Upper lobe of left lung (tissue), 6 donors: ENCODE measurements at places on chromosomes 2 and 18. TPM values are rescaled to one million over a fixed set of nuclear protein-coding genes. Genes with fewer than 3 reads are reported as not detected.
A peak's percentile ranks its signal among the peaks of the same experiment; 100 is the strongest.

ANKRD62 gene
- not detected for total RNA-seq

GRCh38 chr2:209808521-209808920, 36.9 kb downstream of the UNC80 start:
- peak; percentile 36 for DNase-seq
- H3K4me1 ChIP-seq = no peaks in the 10 kb centered on the region
- no peak overlapping the region for H3K4me3 ChIP-seq
- H3K27ac ChIP-seq = no peak overlapping the region
- H3K36me3 ChIP-seq = no peaks in the 10 kb centered on the region

DNA sequence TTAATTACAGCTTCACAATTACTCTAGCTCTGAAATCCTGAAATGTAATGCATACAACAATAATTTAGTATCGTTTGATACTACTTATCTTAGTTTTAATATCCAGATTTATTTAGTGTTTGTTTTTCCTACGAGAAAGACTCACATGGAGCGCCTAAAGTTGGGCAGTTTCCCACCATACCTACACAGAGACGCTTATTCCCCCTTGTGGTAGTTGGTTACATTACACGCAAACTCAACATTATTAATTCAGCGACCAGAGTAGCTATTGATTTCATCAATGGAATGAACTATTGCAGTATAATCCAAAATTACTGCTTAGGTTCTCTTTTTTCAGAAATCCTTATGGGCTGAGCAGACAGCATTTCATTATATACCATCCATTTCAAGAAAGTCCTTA, 164.0 kb upstream of the REG3G start:
- no peak overlapping the region for H3K4me3 ChIP-seq
- H3K27me3 ChIP-seq = no peaks in the 10 kb centered on the region
- DNase-seq = no peak

SLC5A6 gene
- total RNA-seq = 29.6 TPM

DNA sequence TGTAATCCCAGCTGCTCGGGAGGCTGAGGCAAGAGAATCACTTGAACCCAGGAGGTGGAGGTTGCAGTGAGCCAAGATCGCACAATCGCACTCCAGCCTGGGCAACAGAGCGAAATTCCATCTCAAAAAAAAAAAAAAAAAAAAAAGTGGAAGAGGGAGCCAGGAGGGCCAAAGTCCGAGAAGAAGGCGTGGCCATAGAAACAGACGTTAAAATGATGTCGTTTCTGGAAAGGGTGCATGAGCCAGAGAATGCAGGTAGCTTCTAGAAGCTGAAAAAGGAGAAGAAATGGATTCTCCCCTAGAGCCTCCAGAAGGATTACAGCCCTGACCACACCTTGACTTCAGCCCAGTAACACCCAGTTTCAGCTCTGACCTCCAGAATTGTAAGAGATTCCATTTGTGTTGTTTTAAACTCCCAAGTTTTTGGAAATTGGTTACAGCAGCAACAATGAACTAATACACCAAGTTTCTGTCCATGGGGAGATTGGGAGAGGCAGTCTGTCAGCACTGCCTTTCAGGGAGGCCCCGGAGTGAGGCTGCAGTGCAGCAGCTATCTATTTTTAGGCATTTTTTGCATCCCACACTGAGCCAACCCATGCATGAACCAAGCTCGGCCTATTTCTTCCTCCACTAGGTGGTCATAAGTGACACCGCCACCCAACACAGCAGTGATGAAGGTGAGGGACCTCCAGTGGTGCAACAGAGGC, 14.2 kb upstream of the TRAF3IP1 start:
- no peak for DNase-seq
- no peaks in the 10 kb centered on the region for H3K27me3 ChIP-seq
- H3K36me3 ChIP-seq = no peaks in the 10 kb centered on the region
- H3K27ac ChIP-seq = no peak overlapping the region

DNA sequence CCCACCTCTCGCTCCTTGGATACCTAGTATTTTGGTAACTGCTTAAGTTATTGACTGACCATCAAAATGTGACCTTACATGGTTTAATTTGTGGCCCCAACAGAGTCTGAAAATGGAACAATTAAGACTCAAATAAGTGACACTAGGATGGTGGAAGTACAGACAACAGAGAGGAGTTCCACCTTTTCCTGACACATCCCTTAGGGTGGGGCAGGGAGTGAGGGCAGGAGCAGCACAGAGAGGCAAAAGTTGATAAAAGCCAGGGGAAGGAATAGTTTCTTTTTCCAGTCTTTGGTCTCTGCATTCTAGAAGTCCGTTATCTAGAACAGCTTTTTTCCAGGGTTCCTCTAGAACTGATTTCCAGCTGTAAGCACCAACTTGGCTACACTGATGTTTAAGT, 32.2 kb downstream of the FTCDNL1 start:
- H3K27ac ChIP-seq = no peak overlapping the region
- no peak for DNase-seq
- no peaks in the 10 kb centered on the region for H3K4me1 ChIP-seq
- no peaks in the 10 kb centered on the region for H3K36me3 ChIP-seq

GRCh38 chr2:1692342-1692741, 52.0 kb downstream of the PXDN start:
- no peak overlapping the region for H3K27ac ChIP-seq
- no peak for DNase-seq
- peaks cover 39% of the 10 kb centered on the region for H3K36me3 ChIP-seq
- peaks cover 6% of the 10 kb centered on the region for H3K4me1 ChIP-seq
- H3K4me3 ChIP-seq = no peak overlapping the region

- H3K4me1 ChIP-seq = peaks cover 18% of the 10 kb centered on the region
- no peaks in the 10 kb centered on the region for H3K27me3 ChIP-seq
- no peak overlapping the region for H3K4me3 ChIP-seq
- peak overlapping the region; percentile 35 for H3K27ac ChIP-seq
- H3K36me3 ChIP-seq = no peaks in the 10 kb centered on the region
- no peak for DNase-seq
Measured at GRCh38 chr2:230318190-230319121, 8.5 kb upstream of the SP140L start.

DNA sequence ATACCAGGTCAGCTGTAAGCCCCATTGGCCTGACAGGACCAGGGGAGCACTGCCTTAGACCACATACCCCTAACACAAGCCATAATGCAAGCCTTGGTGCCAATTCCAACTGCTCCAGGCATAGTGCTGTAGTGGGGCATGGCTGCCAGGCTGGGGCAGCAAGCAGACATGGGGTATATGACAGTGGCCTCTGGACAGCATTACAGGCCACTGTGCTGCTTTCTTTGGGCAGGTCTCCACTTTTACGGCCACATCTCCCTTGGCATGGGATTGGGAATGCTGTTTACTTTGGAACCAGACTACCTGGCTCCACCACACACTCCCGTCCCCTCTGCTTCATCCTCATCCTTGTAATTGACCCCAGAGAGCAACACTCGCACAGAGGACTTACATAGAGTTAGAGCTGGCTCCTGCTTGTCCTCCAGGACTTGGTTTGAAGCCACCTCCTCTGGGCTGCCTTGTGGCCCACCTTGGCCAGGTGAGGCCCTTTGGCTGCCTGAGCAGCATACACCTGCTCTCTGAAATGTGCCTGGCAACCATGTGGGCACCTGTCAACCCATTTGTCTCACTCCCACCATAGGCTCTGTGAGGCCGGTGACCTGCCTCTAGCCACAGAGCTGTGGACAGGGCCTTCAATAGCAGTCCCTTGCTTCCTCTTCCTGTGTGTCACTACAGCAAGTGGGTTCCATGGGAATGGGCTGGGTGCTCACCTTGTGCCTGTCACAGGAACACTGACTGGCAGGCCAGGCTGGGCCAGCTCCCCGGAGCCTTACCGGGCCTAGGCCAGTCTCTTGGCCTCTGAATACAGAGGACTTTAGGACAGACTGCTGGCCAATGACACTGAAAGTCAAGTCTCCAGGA, 262.6 kb upstream of the HS6ST1 start:
- no peaks in the 10 kb centered on the region for H3K36me3 ChIP-seq
- H3K4me3 ChIP-seq = no peak overlapping the region
- H3K4me1 ChIP-seq = no peaks in the 10 kb centered on the region
- H3K27me3 ChIP-seq = no peaks in the 10 kb centered on the region
- DNase-seq = no peak

GRCh38 chr18:53755914-53756609, 468.4 kb downstream of the MBD2 start:
- peak overlapping the region; percentile 76 for H3K27ac ChIP-seq
- no peaks in the 10 kb centered on the region for H3K27me3 ChIP-seq
- no peaks in the 10 kb centered on the region for H3K4me1 ChIP-seq
- DNase-seq = no peak

GRCh38 chr2:205869439-205869838, 187.1 kb downstream of the NRP2 start:
- H3K36me3 ChIP-seq = no peaks in the 10 kb centered on the region
- no peak for DNase-seq
- peaks cover 6% of the 10 kb centered on the region for H3K4me1 ChIP-seq
- H3K4me3 ChIP-seq = no peak overlapping the region
- H3K27me3 ChIP-seq = no peaks in the 10 kb centered on the region

DNA sequence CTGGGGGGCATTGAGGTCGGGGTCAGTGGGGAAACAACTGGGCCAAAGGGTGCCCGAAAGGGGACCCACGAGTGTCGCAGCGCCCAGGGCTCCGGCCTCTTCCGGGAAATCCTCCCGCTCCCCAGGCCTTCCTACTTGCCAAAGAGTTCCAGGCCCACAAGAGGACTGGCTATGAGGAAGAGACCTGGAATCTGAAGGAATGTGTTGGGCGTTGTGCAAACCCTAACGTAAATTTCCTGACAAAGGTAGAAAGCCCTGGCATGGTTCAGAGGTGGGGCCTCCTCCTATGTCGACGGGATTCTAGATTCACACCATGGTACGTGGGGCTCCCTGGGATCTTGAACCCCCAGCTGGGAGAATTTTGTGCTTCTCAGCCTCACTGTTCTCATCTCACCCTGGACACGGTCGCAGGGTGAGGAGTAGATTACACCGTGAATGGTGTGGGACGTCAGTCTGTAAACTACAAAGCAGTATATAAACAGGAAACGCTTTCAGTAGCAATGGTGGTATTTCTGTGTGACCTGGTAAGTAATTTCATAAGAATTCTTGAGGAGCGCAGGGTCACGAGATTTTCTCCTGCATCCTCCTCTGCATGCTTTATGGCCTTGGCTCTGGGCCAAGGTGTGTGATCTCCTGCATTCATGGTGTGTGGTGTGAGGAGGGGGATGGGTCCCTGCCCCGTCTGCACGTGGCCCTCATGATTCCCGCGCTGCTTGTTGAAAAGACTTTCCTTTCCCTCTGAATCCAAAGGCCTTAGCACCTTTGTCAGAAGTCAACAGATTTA, 868 bp downstream of the HSBP1L1 start:
- peaks cover 32% of the 10 kb centered on the region for H3K4me1 ChIP-seq
- peak overlapping the region; percentile 84 for H3K27ac ChIP-seq
- H3K4me3 ChIP-seq = peak overlapping the region; percentile 78

- no peaks in the 10 kb centered on the region for H3K27me3 ChIP-seq
- H3K36me3 ChIP-seq = no peaks in the 10 kb centered on the region
- no peak overlapping the region for H3K4me3 ChIP-seq
- no peak overlapping the region for H3K27ac ChIP-seq
Measured at GRCh38 chr18:35588995-35589394, 7.5 kb downstream of the GALNT1 start.

DNA sequence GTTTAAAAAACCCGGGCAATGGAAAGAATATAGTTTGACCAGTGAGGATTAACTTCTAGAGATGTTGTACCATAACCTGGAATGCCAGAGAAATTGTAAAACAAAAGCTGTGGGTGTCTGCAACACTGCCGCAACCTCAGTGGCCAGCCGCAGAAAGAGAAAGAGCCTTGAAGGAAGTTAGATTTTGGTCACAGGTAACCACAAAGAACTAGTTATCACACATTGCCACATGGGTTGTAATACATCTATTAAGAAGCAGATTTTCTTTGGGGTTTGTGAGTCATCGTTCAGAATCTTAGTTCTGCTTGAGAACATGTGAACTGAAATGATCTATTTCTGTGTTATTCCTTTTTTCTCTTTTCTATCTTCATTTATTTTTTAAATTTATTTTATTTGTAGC, 222.9 kb upstream of the AGAP1 start:
- H3K4me3 ChIP-seq = no peak overlapping the region
- DNase-seq = no peak
- no peaks in the 10 kb centered on the region for H3K36me3 ChIP-seq
- H3K27me3 ChIP-seq = no peaks in the 10 kb centered on the region
- peaks cover 18% of the 10 kb centered on the region for H3K4me1 ChIP-seq
